Activated naive CD8-positive, alpha-beta T cell treated with anti-CD3 and anti-CD28 coated beads, Interleukin-2, amount 10 ng/mL, durations not matched to agents 7 days and 5 days (primary cell): ENCODE measurements at places on chromosomes 16 and 17.

- DNase-seq, result no peak
- H3K4me1 ChIP-seq, result peaks cover 4% of the 10 kb centered on the region
- no peaks in the 10 kb centered on the region for H3K36me3 ChIP-seq
- no peak overlapping the region for H3K4me3 ChIP-seq
- H3K27ac ChIP-seq, result no peak overlapping the region
Measured at GRCh38 chr16:10688291-10688690, 6.4 kb downstream of the TEKT5 start.

DNA sequence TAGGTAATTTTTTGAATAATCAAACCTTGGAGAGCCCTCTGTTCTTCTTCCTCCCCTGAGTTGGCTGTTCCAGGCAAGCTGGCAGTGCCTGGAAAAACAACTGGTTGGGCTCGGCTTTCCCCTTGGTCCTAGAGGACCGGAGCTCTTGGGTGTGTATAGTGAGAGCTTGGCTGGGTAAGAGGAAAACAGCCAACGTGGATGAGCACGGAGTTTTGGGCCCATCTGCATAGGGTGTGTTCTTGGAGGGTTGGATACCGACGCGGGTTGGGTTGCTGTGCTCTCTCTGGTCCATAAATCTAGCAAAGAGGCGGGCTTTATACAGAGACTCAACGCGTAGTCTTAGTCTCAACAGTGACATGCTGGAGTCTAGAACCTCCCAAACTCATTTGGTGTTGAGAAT is 23.2 kb downstream of the ITGB3 start:
- H3K27ac ChIP-seq, result no peak overlapping the region
- H3K36me3 ChIP-seq, result no peaks in the 10 kb centered on the region
- no peak for DNase-seq
- peaks cover 3% of the 10 kb centered on the region for H3K4me1 ChIP-seq
- H3K27me3 ChIP-seq, result peaks cover 19% of the 10 kb centered on the region
- H3K4me3 ChIP-seq, result no peak overlapping the region

- H3K27me3 ChIP-seq, result no peaks in the 10 kb centered on the region
- H3K4me1 ChIP-seq, result peaks cover 2% of the 10 kb centered on the region
- no peak overlapping the region for H3K4me3 ChIP-seq
Measured at GRCh38 chr17:29844339-29845048, 85.5 kb downstream of the SSH2 start.

- no peak overlapping the region for H3K4me3 ChIP-seq
- no peak overlapping the region for H3K27ac ChIP-seq
- H3K4me1 ChIP-seq, result no peaks in the 10 kb centered on the region
- no peak for DNase-seq
Measured at GRCh38 chr16:72960101-72960500, 87.8 kb downstream of the ZFHX3 start.

DNA sequence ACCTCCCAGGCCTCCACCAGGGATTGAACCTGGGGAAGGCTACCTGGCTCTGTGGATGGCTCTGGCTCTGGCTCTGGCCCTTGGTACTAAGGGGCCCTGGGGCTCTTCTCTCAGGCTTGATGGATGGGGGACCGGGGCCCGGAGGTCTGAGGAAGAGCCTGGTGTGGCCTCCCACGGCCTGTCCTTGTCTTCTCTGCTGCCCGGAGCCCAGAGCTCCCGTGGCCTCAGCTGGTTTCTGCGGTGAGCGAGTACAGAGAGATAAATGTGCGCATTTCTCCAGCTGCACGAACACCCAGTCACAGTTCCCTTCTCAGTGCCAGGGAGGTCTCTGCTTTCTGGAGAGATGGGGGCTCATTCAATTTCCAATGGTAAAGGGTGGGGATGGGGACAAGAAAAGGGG is 9.2 kb downstream of the MGAT5B start:
- H3K27me3 ChIP-seq, result peaks cover 8% of the 10 kb centered on the region
- no peak overlapping the region for H3K27ac ChIP-seq
- DNase-seq, result no peak
- no peak overlapping the region for H3K4me3 ChIP-seq
